Activated CD8-positive, alpha-beta T cell treated with anti-CD3 and anti-CD28 coated beads for 36 hours (primary cell): ENCODE measurements at places on chromosomes 1 and 21.

DNA sequence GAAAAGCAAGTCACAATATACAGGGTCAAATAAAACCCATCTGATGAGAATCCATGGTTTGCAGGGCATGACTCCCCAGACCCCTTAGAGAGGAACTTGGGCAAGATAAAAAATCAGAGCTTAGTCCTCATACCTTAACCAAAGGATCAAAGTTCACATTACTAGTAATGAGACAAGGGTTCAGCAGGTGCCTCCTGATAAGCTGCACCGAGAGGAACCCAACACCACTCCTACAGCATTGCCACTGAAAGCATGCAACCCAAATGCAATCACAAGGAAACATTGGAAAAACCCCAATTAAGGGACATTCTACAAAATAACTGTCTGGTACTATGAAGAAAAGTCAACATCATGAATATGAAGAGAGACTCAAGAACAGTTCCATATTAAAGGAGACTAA is 29.7 kb downstream of the CCDC185 start:
- no peak for DNase-seq

DNA sequence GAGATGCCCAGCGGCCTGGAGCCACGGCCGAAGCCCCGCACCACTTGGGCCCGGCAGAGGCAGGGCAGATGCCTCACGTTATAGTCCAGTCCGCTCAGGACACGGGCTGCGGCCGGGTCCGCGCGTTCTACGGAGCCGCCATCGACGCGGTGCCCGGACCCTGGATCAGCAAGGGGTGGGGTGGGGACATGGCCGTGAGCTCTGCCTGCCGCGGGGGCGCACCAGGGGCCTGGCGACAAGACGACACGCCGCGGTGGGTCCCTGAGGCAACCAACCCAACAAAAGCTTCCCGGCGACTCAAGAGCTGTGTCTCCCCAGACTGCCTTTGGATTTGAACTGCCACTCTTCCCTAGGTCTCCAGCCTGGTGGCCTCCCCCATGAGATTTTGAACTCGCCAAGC is 211.4 kb upstream of the GREM2 start:
- DNase-seq: no peak

DNA sequence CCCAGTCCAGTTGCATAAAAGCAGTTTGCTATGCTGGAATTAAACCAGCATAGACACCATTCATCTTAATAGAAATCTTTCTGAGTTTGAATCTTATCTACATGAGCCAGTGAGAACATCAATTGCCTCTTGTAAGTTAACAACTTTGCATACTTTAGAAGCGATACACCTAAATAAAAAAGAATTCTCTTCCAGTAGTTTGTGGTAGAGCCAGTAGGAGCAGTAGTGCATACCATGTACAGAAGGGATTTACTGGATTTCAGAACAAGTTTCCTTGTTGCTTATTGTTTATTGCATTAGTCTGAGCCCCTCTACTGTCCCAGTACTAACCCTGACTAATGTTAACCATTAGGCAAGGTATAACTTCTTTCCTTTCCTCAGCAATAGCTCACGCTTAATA is 313.1 kb downstream of the TGFB2 start:
- DNase-seq: no peak

GRCh38 chr1:232457595-232457994 is 172.3 kb downstream of the SIPA1L2 start:
- peak; percentile 61 for DNase-seq

- DNase-seq: no peak
These were observed 6.9 kb downstream of the CTTNBP2NL start for GRCh38 chr1:112402682-112403643.

DNA sequence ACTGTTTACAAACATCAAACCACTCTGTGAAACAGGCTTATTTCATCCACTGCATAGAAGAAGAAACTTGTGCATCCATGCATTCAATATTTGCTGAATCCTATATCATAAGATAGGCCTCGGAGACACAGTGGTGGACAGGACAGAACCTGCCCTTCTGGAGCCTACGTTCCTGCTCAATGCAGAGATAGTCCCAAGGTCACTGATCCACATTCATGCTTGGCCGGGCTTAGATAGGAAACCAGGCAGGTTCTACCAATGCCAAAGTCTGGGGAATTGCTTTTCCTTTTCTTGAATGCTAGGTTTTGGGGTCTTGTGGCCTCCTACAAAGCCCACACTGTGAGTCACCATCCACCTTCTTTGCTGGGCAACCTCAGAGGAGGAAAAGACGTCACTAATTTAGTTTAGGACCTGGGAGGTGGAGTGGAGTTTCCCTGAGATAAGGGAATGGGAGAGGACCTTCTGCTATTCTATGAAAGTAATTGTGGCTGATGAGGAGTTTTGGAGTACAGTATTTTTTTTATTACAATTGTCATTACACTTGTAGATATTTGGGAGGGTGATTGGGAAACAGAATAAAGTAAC is 99.7 kb upstream of the CD34 start:
- no peak for DNase-seq

GRCh38 chr21:25635310-25635709 is 3.7 kb upstream of the JAM2 start:
- no peak for DNase-seq

DNA sequence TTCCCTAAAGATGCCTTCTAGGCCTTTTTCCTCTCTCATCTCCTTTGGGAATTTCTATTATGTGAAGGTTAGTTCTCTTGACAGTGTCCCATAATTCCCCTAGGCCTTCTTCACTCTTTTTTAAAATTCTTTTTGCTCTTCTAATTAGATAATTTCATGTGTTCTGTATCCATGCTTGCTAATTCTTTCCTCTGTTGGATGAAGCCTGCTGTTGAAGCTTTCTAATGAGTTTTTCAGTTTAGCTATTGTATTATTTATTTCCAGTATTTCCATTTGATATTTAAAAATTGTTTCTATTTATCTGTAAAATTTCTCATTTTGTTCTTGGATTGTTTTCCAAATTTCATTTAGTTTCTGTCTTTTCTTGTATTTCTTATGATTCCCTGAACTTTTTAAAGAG is 28.5 kb upstream of the FAM163A start:
- DNase-seq: no peak

GRCh38 chr1:52633291-52633754 is 355 bp downstream of the SHISAL2A start:
- DNase-seq: peak; percentile 55

DNA sequence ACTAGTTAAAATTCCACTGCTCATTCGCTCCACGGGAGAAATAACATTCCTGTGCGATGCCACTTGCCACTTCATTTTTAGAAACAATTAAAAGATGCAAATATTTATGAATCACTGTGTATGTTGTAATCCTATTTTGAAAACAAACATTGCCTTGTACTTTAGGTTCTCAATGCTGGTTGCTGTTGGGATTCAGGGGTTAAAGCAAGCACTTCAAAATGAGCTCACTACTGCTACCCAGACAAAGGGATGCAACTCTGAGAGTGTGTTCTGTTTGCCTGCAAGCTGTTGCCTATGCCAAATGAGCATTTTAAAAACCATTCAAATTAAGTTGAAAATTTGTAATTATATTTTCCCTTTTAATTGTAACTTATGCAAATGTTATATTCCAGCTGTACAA is 87.5 kb downstream of the RWDD3 start:
- no peak for DNase-seq

DNA sequence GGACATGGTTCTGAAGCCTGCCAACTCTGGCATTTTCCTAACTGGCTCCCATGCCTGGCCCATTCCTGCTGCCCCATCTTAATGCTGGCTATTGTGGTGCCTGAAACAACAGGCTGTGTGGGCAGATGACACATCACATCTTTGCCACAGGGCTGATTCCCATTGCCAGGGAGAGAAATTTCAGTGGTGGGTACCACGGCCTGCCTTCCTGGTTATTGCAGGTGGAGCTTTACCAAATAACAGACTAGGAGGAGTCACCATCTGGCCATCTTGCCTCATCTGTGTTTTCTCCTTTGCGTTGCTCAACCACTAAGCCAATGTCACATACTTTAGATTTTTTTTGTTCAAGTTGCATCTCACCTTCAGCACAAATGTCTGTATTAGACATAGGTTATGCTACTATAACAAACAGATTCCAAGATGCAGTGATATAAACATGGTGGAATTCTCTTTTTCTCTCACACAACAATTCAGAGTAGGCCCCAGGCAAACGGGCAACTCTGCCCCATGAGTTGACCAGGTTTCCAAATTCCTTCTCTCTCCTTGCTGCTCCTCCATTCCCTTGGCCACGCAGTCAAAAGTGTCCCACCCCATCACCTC is 14.1 kb downstream of the CDA start:
- DNase-seq: no peak

GRCh38 chr1:26418865-26419349 is 8.3 kb downstream of the LIN28A start:
- DNase-seq: no peak

GRCh38 chr1:93577536-93578432 is 103.9 kb downstream of the BCAR3 start:
- DNase-seq: no peak

GRCh38 chr1:44640200-44640853 is 34.0 kb downstream of the TMEM53 start:
- no peak for DNase-seq

GRCh38 chr1:200971428-200971903 is 52.0 kb downstream of the KIF21B start:
- peak; percentile 52 for DNase-seq

DNA sequence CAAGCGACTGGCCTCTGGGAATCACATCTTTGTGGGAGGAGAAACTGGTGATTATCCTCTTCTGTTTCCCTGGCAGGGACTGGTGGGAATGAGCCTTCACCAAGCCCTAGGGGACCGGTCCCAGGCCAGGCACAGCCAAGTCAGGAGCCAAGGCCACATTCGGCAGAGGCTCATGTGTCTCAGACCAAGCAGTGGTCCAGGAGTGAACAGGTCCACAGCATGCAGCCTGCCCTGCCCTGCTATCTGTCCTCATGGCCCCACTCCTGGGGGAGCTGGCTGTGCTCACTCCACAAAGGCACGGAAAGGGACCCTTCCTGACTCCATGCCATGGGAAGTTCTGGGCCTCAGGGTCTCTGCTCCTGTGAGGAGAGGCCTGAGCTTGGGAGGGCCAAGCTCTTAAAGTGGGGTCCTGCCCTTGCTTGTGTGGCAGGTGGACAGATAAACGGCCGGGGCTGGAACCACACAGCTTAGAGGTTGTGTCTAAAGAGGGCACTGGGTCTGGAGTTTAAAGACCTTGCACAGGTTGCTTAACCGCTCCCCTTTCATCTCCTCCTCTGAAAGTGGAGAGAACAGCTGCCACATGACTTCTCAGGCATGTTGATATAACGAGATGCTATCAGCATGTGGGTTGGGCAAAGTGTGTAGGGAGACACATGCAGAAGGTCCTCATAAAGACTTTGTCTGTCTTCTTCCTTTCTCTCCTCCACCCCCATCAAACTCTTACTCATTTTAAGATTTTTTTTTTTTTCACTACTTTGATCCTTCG is 57.5 kb downstream of the CASQ2 start:
- no peak for DNase-seq

DNA sequence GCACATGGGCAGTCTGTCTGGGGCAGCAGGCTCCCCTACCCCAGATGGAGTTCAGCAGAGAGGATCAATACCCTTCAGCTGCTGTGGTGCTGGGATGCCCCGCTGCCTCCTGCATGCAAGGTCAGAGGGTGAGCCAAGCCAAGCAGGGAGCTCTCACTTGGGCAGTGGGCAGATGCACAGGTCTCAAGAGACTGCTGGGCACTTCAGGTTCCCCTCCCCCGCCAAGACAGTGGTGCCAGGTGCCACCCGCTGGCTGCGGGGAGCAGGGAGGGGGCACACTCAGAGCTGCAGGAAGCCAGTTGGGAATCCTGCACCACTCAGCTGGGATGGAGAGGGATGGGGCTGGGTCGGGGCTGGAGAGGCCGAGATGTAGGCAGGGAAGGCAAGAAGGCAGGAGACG is 15.8 kb upstream of the EVA1B start:
- no peak for DNase-seq

DNA sequence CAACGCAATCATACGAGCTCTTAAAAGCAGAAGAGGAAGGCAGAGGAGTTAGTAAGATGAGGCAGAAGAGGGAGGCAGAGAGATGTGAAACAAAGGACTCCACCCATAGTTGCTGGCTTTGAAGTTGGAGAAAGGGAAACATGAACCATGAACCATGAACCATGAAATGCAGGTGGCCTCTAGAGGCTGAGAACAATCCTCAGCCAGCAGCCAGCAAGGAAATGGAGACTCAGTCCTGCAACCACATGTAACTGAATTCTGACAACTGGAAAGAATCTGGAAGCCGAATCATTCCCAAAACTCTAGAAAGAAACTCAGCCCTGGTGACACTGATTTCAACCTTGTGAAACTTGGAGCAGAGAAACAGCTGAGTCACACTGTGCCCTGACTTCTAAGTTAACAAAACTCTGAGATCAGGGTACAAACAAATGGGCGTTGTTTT is 10.1 kb downstream of the DIPK1A start:
- peak; percentile 20 for DNase-seq

GRCh38 chr1:204453141-204453772 is 41.3 kb downstream of the PIK3C2B start:
- DNase-seq: peak; percentile 92

DNA sequence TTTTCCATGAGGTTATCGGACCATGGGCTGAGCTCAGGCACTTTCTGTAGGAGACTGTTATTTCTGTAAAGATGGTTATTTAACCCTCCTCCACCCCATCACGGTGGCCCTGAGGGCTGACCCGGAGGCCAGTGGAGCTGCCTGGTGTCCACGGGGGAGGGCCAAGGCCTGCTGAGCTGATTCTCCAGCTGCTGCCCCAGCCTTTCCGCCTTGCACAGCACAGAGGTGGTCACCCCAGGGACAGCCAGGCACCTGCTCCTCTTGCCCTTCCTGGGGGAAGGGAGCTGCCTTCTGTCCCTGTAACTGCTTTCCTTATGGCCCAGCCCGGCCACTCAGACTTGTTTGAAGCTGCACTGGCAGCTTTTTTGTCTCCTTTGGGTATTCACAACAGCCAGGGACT is 2.6 kb upstream of the CCDC28B start:
- DNase-seq: no peak
